ENCODE measurements at places on chromosomes 16 and 17.

DNA sequence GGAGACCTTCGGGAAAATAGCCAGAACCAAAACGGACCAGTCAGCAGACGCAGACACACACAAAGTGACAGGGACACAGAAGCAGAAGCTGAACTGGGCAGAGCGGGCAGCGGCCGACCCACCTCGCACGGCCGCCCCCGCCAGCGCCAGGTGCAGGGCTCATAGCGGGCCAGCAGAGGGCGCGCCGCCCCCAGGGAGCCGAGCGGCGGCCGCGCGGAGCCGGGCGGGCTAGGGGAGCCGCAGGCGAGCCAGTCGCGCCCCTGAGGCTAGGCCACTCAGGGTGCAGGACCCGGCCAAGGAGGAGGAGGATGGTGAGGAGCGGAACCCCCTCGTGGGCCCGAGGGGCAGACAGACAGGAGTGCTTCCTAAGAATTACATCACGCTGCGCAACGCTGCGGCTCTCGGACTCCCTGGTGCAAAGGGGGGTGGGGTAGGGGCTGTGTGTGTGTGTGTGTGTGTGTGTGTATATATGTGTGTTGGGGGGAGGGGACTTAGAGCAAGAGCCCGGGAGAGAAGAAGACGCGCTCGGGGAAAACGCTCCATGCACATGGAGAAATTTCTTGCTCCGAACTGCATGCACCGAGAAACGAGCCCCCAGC, 913 bp upstream of the NOG start:
- DNase-seq: peak; percentile 91

- no peak for DNase-seq
Measured at GRCh38 chr17:44909681-44910144, 5.6 kb downstream of the GFAP start.

GRCh38 chr16:20001856-20002707, 71.6 kb downstream of the GPR139 start:
- no peak for DNase-seq

GRCh38 chr17:58332778-58333735, 4.5 kb upstream of the TSPOAP1 start:
- DNase-seq: no peak

DNA sequence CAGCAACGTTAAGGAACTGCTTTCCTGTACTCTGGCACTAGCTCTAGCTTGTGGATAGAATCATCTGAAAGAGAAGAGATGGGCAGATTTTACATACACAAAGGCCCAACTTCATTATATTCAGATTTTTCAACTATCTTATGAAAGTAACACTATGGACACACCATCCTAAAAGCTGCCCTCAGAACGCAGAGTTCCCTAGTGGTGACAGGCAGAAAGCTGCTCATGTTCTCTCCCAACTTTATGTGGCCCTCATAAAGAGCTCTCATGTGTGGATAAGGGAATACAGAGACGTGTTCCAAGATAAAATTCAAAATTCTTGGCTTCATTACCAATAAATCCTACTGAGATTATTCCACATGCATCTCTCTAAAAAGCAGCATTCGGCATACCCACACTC, 1.5 kb downstream of the CFAP20 start:
- DNase-seq: no peak

GRCh38 chr17:16953841-16954240, 18.1 kb downstream of the TNFRSF13B start:
- DNase-seq: no peak

DNA sequence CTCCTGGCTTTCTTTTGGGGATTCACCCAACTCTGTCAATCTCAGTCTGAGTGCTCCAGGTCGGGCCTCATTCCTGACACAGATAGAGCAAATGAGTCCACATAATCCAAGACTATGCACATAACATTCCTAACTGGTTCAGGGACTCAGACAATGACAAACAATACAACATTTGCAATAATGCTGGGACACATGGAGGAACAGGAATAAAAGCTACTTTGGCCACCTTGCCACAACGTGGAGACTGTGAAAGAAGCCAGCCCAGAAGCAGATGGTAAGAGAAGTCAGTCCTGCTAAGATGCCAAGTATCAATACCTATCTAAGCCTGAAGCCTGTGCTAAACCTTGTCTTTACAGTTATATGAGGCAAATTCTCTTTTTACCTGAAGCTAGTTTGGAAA, 39.0 kb downstream of the GLG1 start:
- no peak for DNase-seq

DNA sequence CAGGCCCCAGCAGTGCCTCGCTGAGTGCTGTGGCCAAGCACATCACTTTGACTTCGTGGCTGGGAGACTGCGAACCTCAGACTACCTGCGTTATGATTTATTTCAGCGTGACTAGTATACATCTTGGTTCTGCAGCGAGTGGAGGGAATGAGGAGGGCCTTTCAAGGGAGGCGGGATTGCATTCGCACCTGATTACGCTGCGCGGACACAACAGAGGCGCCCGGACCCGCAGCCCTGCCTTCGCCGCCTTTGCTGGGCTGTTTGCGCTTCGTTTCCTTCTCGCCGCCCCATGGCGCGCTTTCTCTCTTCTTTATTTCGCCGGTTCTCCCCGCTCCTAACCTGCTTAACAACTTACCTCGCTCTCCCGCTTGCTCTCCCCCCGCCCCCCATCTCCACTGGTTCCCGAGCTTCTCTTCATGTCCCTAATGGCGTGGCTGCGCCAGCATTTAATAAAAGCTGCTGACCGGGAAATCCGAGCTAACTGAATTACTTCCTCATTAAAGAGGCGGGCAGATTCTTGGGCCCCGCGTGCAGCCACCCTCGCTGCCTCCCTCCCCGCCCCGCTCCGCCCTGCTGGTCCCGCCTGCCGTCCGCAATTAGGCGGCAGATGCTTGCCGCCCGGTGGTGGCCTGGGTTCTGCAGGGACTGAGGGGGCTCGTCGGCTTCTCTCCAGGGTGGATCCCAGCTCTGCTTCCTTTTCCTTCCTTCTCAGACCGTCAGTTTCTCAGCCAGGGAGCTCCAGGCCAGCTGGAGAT, 257.6 kb upstream of the SDK2 start:
- peak; percentile 73 for DNase-seq

GRCh38 chr17:18321309-18321708, 6.2 kb downstream of the SMCR8 start:
- peak; percentile 26 for DNase-seq

- DNase-seq: no peak
Measured at GRCh38 chr17:47918991-47919390, 22.4 kb upstream of the PNPO start.

DNA sequence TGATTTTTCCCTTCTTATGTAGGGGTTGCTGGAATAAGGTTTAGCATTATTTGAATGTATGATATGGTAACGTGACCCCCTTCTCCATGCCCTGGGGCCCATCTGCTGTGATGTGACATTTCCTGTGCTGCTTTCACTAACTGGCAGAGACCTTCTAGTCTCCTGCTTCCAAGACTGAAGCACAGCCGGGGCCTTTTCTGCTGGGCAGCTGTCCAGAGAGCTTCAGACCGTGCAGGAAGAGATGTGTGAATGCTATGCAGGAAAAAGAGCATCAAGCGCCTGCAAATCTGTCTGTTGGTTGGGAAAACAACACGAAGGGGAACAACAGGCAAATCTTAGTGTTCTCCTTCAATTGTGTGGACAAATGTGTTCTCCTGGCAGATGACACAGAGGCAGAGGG, 128.5 kb downstream of the SPACA3 start:
- no peak for DNase-seq

GRCh38 chr16:2186505-2186904, 9.9 kb downstream of the CASKIN1 start:
- DNase-seq: no peak

- no peak for DNase-seq
Measured at GRCh38 chr17:17910060-17910459, 62.1 kb downstream of the TOM1L2 start.

DNA sequence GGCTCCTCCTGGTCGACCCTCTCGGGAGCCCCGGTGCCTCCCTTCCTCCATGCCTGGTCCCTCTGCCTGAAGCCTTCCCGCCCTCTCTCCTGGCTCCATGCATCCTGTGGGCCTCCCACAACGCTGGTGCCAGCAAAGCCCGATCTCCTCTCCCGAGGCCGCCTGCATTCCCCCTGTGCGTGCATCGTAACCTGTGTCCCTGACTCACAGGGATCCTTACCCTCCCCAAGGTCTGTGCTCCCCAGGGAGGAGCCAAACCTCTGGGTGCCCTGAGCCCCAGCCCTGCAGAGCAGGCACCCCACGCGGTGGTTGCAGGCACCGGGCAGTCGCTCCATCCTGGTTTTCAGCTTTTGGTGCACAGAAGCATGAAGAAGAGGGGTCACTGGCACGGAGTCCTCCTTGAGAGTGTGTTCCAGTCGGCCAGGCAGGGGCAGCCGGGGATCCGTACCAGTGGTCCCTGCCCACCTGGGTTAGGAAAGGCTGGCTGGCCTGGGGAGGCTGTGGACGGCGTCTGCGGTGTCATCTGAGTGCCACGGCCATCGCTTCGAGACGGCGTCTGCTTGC, 1.8 kb upstream of the ENPP7 start:
- no peak for DNase-seq

- no peak for DNase-seq
Measured at GRCh38 chr17:47905221-47905733, 9.2 kb downstream of the SP2 start.

DNA sequence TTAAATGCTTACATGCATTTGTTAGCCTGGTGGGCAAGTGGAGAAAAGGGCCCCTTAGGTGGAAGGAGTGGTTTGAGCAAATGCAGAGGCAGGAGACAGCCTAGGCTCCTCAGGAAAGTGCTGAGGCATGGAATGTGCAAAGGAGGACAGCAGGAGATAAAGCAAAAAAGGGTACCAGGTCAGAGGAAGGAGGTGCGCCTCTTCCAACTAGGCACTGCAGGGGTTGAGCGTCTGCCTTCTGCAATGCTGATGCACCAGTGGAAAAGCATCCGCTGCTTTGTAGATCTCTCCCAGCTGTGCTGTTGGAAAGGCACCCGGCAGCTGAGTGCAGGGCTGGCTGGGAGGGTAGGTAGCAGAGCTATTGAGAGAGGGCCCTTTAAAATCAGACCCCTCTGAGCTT, 287.0 kb upstream of the XYLT1 start:
- peak; percentile 48 for DNase-seq

GRCh38 chr16:73558219-73558618, 510.3 kb upstream of the ZFHX3 start:
- no peak for DNase-seq

DNA sequence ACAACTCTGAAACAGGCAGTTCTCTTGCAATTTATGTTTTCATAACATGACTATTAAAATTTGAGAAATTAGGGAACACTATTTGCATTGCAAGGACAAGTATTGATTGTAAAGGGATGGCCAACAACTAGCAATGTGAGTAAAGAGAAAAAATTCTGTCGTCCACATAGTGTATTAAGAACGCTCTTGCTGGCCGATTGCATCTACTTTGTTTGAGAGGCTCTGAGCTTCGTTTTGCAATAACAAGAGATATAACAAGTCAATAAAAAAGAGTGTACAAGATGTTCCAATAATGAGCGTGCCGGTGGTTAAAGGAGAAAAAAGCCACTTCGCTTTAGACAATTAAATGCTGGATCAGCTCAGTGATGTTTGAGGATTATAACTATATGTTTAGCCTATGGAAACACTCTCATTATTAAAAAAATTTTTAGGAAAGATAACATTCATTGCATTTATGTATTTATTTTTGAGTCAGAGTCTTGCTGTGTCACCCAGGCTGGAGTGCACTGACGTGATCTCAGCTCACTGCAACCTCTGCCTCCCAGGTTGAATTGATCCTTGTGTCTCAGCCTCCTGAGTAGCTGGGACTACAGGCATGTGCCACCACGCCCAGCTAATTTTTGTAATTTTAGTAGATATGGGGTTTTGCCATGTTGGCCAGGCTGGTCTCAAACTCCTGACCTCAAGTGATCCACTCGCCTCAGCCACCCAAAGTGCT, 19.2 kb upstream of the TOM1L1 start:
- DNase-seq: no peak

DNA sequence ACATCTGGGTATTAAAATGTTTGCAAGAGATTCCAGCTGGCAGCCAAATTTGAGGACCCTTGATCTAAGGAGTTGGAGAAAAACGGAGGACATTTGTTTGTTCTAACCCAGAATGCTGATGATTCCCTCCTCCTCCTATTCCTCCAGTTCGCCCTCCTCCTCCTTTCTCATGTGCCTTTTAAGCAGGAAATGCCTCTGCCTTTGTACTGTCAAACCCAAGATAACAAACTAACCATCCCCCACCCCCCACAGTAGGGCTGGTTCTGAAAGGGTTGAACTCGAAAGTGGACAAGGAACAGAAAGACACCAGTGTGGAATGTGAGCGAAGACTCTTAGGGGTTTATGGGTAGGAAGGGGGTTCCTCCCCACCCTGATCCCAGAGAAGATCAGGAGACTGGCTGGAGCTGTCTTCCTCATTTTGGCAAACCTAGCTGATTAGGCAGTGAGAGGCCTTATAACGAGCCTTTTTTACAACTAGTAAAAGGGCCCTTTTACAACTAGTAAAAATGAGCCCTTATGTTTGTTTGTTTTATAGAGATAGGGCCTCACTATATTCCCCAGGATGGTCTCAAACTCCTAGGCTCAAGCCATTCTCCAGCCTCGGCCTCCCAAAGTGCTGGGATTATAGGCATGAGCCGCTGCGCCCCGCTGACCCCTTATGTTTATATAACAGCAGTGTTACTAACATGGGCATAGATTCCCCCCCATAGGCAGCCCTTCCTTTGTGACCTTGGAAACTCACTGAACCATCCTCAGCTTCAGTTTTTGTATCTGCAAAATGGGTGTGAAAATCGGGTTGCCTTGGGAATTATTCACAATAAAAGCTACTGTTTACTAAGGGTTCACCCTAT, 975 bp downstream of the CHD9 start:
- no peak for DNase-seq

DNA sequence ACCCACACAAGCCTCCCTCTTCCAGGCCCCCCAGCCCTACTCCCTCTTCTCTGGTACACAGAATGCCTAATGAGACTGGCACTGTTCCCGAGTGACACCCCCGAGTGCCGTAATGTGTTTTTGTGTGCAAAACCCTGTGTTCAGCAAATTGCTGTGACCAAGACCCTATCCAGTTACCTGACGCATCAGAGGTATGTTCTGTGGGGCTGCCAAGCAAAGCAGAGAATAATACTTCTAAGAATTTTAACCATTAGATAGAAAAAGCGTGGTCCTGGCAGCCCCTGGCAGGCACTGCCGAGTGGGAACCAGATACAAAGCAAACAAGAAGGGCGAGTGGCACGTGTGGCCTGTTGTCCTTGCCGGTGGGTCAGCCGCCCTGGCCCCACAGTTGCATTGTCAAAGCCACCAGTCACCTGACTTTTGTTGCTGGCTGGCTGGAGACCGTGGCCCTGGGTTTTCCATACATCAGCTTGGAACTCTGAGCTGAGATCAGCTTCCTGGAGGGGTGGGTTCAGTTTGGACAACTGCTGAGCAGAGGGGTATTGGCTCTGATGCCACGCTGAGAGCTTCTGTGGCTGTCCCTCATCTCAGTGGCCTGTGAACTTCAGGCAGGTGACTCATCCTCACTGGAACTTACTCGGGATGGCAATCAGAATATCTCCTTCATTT, 69.1 kb upstream of the BRD7 start:
- no peak for DNase-seq

DNA sequence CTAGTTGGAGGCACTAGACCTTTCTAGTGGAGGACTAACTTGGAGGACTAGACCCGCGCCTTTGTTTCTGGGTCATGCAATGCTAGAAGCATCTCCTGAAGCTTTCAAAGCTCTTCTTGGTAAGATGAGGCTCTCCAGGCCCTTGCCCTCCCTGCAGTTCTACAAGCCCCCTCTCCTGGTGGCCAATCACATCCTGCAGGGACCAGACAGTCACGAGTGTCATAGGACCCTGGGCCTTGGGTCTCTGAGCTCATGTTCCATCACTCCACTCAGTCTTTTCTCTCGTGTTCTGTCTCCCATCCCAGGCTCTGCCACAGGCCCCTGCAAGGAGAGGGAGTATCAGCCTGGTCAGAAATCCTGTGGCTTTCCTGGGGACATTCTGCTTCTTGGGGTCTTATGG, 119.6 kb downstream of the CYLD start:
- DNase-seq: no peak

GRCh38 chr16:85126394-85126704, 14.1 kb upstream of the CIBAR2 start:
- DNase-seq: no peak
